ENCODE measurements at places on chromosomes 2 and 18. TPM values are rescaled to one million over a fixed set of nuclear protein-coding genes. Genes with fewer than 3 reads are reported as not detected.

- DNase-seq = no peak
Measured at GRCh38 chr2:62785216-62785615, 79.7 kb downstream of the EHBP1 start.

ZNF396 gene
- 1.0 TPM for total RNA-seq

DNER gene
- not detected for total RNA-seq

DNA sequence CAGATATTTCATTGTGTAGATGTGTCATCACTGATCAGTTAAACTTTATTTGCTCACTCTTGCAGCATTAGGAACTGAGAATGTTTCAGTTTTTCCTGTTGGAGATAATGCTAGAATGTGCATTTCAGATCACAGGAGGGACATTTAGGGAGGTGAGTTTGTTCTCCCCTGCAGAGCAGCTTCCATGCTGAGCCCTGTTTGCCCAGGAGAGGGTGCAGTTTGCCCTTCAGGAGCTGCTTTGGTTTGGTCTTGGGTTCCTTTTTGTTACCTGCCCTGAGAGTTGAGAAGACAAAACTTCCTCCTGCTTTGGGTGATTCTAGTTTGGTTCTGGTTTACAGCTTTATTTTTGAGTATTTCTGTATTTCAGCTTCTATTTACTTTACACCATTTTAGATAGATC, 49.9 kb downstream of the DGKD start:
- peak; percentile 80 for DNase-seq

TNFRSF11A gene
- total RNA-seq = 1.2 TPM

GRCh38 chr2:173357346-173357745, 2.7 kb downstream of the CDCA7 start:
- no peak for DNase-seq

FRZB gene
- total RNA-seq = not detected

GRCh38 chr2:29375843-29376242, 260.6 kb downstream of the CLIP4 start:
- DNase-seq = no peak

RAB6C gene
- total RNA-seq = 0.52 TPM

VSNL1 gene
- total RNA-seq = not detected

ITGAV gene
- 3.4 TPM for total RNA-seq

WNT10A gene
- total RNA-seq = 2.9 TPM

GCKR gene
- not detected for total RNA-seq

DNA sequence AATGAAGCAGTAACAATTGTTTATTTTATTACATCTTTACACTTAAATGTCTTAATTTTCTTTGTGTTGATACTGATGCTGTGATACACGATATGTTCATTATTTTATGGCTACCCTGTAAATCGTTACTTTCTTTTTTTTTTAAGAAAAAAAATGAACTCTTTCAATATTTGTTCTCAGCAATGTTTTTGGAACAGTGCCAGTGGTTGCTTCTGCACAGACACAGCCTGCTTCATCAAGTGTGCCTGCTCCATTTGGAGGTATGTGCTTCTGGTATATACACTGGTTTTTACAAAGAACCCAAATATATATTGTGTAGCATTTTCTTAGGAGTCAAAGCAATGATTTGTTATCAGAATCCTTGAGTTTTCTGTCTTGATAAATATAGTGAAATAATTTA, 62.2 kb upstream of the SCYGR2 start:
- DNase-seq = no peak

DNA sequence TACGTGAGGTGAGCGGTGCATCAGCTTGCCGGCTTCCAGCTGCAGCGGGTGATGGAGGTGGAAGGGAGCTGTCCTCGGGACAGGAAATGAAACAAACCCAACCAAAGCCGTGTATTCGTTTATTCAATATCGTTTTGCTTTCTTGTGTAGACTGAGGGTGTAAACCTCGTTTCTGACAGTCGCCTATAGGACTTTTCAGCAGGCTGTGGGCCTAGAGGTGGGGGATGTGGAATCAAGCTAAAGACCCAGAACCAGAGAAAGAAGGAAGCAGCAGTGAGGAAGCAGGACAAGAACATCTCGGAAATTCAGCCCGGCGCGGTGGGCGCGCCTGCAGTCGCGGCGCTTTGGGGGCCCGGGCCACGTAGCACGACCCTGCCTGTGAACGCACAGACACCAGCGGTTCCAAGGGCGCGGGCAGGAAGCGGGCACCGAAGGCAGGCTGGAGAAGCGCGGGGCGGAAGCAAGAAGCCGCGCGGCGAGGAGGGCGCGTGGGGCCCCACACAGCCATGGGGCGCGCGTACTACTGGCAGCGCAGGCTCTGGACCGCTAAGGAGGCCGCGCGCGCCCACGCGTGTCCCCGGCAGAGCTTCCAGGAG, 755 bp upstream of the ATP9B start:
- DNase-seq = no peak

CYB5A gene
- total RNA-seq = 43.5 TPM

DNA sequence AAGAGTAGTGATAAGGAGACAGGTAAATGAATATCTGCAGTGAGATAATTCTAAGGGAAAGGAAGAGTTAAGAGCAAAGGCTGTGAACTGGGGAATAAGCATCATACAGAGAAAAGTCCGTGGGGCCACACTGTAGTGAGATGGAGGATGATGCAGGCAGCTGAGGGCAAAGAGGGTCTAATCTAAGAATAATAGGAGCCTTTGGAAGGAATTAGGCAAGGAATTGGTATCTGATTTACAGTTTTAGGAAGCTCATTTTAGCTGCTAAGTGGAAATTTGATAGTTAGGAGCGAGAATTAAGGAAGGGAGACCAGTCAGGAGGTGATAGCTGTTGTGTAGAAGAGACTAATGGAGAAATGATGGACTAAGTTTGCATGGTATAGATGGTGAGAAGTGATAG, 43.5 kb downstream of the KIF5C start:
- no peak for DNase-seq

CCDC148 gene
- total RNA-seq = not detected

DNA sequence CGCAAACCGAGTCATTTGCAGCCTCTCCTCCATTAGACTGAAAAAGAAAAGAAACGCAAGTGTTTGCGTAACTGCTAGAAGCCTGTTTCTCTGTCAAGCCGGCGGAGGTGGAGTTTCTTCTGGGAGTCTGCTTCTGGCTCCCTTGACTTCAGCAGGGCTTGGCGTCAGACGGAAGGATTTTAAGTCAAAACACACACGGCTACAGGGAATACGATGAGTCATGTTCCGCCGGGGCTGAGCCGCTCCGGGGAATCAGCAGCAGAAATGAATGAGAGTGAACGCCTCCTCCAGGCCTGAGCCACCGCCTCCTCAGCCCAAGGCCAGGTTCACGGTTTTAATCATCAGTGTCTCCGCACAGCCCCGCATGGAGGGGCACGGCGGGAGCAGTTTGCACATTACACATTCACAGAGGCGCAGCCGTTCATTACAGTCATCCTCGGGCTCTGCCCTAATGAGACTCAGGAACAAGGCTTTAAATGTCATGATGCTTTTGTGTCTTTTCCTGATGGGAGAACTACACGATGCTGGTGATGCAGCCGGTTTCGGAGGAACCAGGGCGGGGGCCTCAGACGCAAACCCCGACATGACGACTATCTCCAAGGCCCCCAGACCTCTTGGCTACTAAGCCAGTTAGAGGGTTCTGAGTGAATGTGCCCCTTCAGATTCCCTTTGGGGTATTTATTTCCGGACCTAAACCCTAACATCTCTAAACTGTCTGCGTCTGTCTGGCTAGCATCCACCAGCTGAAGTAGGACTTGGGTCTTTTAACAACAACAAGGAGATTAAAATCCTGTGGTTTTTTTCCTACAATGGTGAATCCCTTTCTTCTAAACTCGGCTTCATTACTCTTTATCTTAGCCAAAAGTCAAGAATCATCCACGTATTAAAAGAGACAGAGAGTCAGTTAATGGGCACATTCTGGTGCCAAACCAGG, 11.1 kb upstream of the SCG2 start:
- no peak for DNase-seq

GRCh38 chr2:177255227-177255601, 9.3 kb downstream of the NFE2L2 start:
- no peak for DNase-seq

- no peak for DNase-seq
Measured at GRCh38 chr18:32881009-32881408, 108.2 kb upstream of the KLHL14 start.

DNA sequence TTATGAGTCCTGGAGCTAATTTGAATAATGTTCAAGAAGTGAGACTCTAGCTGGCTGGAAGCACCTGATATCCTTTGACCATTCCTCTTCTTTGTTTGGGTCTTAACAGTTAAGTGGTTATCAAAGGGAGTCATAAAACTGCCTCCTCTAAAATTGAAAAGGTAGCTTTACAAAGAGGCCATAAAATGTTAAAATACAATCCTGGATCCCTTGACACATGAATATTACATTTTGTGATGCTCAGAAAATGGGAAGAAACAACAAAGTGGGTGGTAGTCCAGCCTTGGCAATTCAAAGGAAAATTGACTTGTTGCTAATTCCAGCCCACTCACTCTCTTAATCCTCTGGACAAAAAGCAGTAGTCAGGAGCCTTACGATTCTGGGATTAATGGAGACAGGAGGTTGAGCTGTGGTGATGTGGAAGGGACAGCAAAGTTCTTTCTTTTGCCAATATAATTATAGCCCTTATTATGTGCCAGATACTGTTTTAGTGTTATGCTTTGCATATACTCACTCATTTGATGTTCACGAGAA, 339.2 kb downstream of the PDE11A start:
- DNase-seq = no peak

DNA sequence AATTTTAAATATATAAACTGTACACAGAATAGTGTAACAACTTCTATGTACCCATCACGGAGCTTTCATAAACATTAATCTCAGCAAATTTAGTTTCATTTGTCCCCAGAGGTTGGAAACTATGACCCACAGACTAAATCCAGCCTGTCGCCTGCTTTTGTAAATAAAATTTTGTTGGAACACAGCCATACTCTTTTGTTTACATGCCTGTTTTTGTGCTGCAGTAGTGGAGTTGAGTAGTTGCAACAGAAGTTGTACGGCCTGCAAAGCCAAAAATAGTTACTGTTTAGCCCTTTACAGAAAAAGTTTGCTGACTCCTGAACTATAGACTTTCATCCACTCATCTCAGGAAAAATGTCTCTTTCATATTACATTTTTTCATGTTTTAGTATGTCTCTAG, 39.8 kb downstream of the RBM45 start:
- no peak for DNase-seq

NGEF gene
- not detected for total RNA-seq

C2orf15 gene
- total RNA-seq = 2.0 TPM

DQX1 gene
- total RNA-seq = 1.4 TPM

CD8B2 gene
- not detected for total RNA-seq

RNF181 gene
- total RNA-seq = 332 TPM

GRCh38 chr18:54086046-54086802, 138.2 kb downstream of the MBD2 start:
- no peak for DNase-seq

GRCh38 chr2:45170191-45171135, 161.2 kb upstream of the SIX2 start:
- DNase-seq = no peak
